ENCODE measurements at places on chromosomes 7 and 10.
A peak's percentile ranks its signal among the peaks of the same experiment; 100 is the strongest.

GRCh38 chr7:45596665-45597095 lies 22.5 kb downstream of the ADCY1 start:
- no peak for DNase-seq

DNA sequence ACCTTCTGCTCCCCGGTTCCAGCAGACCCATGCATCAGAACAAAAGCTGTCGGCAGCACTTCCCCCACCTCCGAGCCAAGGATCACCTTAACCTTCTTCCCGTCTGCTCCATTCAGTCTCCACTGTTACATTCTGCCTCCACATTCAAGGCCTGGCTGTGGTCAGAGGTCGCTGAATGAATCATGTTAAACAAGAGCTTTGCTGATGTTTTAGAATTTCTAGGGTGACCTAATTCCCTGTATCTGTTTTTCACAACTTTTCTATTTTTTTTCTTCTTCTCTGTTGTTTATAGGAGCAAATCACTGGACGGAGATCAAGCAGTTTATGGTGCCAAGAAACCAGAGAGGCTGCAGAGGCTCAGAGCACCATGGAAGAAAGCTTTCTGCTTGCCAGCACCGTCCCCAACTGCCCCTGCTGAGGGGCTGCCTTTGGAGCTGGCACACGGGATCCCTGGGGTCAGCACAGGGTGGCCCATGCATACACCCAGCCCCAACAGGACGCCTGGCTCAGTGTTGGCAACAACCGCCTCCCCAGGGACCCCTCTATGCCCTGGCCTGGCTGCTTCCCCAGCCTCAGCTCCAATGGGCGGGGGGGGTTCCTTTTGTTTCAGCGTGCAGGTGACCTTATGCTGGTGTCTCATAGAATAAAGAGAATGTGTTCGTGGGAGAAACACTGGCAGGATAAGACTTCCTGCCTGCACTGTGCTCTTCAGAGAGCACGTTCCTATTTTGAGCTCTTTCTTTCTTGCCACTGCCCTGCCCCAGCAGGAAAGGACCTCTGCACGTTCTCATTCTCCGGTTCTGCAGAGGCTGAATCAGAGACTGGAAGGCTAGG lies 182.7 kb upstream of the LYZL2 start:
- no peak for DNase-seq

GRCh38 chr7:132004529-132004928 lies 448.1 kb upstream of the PODXL start:
- no peak for DNase-seq

GRCh38 chr10:71740069-71740653 lies 20.6 kb upstream of the C10orf105 start:
- no peak for DNase-seq

DNA sequence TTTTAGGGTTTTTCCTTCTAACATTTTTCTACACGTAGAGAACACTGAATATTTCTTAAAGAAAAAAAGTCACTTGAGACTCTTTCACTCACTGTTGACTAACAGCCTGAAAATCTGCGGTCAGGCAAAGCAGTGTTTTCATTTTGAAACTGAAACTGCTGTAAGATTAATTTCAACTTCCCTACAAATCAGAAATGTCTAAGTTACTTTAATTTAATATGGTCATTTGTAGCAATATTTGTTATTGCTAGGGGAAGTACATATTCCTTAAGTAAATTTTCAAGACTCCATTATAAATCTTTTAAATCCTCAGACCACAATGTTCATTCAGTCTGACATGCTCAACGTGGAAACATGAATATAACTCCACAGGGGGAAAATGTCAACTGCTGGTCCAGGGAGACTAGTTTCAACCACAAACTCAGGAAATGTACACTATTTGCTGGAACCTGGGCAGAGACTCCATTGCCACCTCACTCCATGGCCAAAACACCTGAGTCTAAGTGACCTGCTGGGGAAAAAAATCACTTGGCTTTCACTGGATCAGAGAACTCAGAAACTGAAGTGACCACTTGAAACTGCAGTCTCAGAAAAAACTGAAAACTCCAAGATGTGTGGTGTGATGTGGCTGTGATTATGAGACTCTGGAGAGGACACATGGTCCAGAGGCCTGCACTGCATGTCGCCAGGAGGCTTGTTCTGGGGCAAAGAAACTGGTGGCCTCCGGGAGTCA lies 161.2 kb downstream of the TAX1BP1 start:
- DNase-seq: no peak

DNA sequence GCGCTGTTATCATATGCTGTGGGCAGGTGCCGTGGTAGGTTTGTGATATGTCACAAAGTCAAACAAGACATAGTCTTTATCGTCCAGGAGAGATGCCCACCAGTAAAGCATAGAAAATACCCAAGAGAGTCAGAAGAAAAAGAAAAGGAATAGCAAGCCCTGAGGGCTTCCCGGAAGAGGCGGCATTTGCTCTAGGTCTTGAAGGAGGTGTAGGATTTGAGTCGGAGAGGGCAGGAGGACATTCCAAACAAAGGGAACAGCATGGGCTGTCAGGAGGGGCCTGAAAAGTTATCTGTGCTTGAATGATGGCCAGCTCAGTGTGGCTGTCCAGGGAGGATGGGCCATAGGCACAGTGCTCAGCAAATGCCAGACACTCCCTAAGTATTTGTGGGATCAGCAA lies 42.2 kb downstream of the COL13A1 start:
- no peak for DNase-seq

- DNase-seq: no peak
These were observed 62.9 kb upstream of the ZMIZ2 start for GRCh38 chr7:44685723-44686122.

- no peak for DNase-seq
These were observed 13.4 kb upstream of the CRYGN start for GRCh38 chr7:151453326-151453791.

GRCh38 chr10:19638182-19638895 lies 177.9 kb upstream of the PLXDC2 start:
- no peak for DNase-seq

GRCh38 chr10:119078422-119079179 lies 2.0 kb downstream of the EIF3A start:
- DNase-seq: no peak

DNA sequence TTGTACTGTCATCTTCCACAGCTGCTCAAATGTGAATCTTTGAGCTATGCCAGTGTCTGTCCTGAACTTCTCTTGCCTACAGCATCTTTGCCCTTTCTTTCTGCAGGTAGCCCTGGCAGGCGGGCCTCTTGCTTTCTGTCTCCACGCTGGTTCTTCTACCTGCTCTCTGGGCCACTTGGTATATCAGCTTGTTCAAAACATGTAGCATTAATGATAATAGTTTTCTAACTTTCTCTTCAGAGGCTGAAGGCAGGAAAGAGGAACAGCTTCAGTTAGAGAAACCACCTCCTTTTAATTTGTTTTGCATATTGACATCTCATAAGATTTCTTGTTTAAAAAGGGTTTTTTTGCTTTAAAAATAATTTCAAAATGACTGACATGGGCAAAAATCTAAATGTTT lies 923 bp upstream of the FGL2 start:
- no peak for DNase-seq

GRCh38 chr10:71234004-71234894 lies 21.9 kb downstream of the UNC5B start:
- no peak for DNase-seq

DNA sequence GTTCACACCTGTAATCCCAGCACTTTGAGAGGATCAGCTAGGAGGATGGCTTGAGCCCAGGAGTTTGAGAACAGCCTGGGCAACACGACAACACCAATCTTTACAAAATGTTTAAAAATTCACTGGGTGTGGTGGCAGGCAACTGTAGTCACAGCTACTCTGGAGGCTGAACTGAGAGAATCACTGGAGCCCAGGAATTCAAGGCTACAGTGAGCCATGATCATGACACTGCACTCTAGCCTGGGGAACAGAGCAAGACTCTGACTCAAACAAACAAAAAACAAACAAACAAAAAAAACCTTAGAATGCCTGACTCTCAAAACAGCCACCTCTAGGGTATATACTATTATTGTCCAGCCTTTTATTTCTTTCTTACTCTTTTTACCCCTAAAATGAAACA lies 56.5 kb upstream of the PAPSS2 start:
- no peak for DNase-seq

- peak; percentile 61 for DNase-seq
These were observed 238.5 kb downstream of the PHF14 start for GRCh38 chr7:11212080-11212711.

DNA sequence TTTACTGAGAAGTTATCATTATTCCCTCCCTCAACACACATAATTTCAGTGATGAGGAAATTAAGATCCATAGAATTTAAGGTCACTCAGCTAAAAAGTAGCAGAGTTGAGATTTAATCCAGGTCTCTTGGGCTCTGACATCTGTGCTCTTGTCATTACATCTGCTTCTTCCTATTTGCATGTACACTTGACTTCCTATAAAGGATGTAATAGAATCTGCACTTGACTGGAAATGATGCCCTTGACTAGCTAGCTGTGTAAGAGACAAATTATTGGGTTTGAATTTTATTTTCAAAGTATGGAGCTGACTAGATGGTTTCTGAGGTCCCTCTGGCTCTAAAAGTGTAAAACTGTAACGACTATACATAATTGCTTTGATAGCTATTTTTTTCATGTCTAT lies 59.5 kb downstream of the AGK start:
- DNase-seq: no peak

- DNase-seq: peak; percentile 54
These were observed 118.2 kb downstream of the JAZF1 start for GRCh38 chr7:28062197-28062991.

DNA sequence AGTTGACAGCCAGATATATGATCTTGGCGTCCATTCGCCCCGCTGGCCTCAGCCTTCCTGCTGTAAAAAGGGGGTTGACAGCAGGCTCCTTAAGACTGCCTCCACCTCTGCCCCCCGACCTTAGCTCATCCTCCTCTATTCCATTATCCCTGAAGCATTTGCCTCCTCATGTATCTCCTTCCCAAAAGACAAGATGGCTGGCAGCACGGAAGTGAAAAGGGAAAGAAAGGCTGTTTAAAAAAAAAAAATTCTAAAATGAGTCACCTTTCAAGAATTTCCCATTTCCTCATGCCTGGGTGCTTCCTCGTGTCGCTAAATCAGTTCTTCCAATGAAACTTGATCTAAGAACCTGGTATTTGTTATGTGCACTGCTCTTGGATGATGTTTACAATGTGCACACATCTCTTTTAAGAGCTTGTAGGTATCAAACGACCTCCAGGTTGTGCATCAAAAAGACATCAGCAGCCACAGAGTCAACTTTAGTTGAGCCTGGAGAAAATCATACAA lies 1.7 kb downstream of the SCRN1 start:
- peak; percentile 31 for DNase-seq

DNA sequence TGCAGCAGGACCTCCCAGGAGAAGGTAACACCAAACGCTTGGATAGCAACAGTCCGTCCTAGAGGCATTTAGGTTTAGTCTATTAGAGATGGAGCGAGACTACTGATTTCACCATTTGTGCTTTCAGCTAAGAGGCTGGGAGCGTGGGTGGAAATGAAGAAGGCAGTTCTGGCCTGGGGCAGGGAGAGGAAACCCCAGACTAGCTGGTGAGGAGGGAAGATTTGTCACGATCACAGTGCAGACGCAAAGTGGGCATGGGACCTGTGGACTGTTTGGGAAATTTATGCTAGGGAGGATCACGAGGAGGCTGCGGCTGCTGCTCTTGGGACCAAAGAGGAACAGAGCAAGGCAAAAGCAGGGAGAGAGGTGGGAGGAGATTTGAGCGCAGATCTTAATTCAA lies 130.4 kb upstream of the AOAH start:
- no peak for DNase-seq

DNA sequence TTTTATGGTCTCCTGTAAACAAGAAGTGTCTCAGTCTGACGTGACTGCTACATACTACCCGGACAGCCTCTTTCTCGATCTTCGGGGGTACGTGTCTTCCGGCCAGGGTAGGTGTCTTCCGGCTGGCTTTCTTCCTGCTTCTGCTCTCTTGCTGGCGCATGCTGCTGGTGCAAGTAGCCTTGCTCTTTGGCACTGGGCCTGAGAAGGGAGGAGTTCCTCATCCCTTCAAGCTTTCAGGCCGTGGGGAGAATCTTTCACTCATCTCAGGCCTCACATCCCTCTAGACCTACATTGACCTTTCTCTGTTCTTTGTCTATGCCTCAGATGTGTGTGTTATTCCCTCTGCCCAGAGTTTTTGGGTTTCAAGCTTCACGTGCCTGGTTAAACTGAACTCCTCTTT lies 130.4 kb downstream of the JCAD start:
- DNase-seq: no peak

DNA sequence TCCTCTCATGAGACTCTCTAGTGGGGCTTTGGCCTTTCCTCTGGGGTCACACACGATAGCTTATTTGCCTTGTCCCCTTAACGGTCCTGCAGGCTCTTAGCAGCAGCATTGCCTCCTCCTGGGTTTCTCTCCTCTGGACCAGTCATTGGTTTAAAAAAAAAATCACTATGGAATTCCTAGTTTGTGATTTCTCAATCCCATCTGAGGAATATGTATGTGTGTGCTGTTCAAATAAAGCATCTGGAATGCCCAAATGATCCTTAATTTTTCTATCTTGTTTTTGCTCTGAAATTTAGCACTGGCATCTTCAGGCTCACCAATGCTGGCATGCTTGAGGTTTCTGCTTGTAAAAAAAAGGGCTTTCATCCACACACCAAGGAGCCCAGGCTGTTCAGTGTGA lies 30.5 kb downstream of the ACTA2 start:
- no peak for DNase-seq

DNA sequence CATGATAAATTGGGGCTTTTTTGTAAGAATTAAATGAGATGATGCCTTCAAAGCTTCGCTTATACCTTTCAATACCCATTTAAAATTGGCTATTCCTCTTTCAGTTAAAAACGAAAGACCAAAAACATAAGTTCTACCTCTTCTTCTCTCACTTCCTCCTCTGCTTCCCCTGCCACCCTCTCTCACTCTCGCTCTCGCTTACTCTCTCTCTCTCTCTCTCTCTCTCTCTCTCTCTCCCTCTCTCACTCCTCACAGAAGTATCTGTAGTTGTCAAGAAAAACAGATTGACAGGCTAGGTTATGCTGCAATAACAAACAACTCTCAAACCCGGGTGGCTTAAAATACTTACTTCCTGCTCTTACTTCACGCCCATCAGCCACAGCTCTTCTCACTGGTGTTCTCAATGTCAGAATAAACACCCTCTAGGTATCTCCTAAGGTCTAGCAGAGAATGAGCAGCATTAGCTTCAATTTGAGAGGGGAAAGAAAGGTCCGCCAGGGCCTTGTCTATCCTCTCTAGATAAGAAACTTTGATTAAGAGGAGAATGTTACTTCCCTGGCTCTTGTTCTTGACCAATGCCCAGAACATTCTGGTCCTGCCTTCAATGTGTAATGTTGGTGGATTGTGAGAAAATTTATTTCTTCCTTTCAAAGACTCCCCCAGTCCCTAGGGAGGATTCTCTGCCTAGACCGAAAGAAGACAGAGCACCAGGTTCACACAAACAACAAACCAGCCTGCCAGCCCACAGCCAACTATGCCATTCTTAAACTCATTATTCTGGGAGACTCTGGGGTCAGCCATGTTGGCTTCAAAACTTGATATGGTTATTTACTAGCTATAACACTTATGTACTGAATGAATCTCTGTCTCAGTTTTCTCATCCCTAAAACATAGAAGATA lies 1028.7 kb downstream of the XPNPEP1 start:
- no peak for DNase-seq

DNA sequence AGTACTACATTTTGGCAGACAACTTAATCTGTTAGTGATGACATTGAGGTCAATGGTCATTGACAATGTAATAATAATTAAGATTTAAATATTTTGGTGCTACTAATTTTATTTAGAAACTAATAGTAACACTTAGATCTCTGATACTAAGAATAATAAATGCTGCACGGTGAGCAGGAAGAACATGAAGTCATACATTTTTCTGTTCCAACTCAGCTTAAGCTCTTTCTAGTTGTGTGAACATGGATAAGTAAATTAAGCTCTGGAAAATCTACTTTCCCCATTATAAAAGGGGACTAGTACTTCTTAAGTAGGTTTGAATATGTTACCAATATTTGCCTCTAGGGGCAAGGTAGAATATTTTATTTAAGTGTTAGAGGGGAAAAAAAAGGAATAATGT lies 65.9 kb upstream of the MEOX2 start:
- DNase-seq: no peak
